ENCODE measurements at places on chromosomes 16 and 17.
A peak's percentile ranks its signal among the peaks of the same experiment; 100 is the strongest.

- DNase-seq = no peak
These were observed 21.1 kb upstream of the COX10 start for GRCh38 chr17:14048169-14048568.

DNA sequence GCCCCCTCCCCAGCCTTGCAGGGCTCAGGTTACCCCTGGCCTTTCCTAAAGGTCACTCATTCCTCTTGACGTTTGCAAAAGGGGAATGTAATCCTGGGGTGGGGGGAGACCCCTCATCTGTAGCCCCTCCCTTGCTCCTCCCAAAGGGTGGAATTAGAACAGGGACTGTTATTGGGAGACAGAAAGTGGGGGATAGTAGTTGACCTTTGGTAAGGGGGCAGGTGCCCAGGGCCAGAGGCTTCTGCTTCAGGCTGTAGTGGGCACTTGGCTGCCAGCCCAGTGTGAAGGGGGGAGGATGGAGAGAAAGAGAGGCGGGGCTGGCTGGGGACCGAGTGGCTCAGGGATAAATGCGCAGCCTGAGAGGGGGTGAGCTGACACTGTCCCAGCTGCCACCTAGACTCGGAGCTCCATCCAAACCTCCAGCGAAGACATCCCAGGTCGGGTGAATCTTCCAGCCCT lies at the start of gene ENO3:
TSS of gene ENO3 (plus strand) at position 374 of the 459 bp plus-strand sequence. CDS start 711 bp downstream, outside the sequence.
- no peak for DNase-seq

GRCh38 chr17:31428512-31428911 lies 37.0 kb downstream of the RAB11FIP4 start:
- DNase-seq = no peak

- DNase-seq = no peak
These were observed 40.3 kb upstream of the KIFC3 start for GRCh38 chr16:57842601-57843000.

- no peak for DNase-seq
These were observed 191.9 kb downstream of the MSI2 start for GRCh38 chr17:57447990-57448758.

DNA sequence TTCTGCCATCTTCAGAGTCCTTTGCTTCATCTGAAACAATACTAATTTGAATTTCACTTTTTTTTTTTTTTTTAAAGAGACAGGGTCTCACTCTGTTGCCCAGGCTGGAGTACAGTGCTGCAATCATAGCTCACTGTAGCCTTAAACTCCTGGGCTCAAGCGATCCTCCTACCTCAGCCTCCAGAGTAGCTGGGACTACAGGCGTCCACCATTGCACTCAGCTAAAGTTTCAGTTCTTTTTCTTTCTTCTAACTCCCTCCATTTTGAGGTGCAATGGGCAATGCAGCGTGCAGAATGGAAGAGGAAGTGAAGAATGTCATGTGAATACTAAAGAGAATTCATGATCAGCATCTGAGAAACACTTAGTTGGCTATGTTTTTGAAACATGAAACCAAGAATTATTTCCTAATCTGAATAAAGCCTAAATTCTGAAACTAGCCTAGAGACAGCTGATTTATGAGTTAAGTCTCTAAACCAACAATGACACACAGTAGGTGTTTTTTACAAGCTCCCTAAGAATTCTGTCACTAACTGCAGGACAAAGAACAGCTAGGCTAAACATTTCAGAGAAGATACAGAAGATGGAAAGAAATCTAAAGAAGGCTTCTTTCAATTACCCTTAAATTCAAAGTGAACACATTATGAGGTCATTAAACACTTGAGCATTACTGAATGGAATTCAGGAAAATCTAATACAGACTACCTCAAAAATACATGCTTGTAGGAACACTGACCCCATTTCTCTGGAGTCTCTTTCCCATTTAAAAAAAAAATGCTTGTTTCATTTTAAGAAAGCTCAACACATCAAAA lies 21.0 kb downstream of the SNN start:
- DNase-seq = no peak

DNA sequence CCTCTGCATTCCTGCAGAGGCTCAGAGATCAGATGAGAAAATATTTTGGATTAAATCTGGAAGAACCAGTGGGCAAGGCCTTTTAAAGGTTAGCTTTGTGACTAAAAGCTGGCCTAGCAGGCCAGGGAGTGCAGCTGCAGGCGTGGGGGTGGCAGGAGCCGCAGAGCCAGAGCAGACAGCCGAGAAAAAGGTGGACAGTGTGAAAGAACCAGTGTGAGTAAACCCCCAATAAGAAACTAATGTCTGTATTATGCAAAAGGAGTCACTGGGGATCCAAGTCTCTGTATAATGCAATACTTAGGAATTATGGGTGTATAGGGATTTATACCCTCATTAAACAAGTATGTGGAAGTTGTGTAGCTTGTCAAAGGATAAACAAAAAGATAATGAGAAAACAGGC lies 21.4 kb upstream of the SPACA3 start:
- no peak for DNase-seq

DNA sequence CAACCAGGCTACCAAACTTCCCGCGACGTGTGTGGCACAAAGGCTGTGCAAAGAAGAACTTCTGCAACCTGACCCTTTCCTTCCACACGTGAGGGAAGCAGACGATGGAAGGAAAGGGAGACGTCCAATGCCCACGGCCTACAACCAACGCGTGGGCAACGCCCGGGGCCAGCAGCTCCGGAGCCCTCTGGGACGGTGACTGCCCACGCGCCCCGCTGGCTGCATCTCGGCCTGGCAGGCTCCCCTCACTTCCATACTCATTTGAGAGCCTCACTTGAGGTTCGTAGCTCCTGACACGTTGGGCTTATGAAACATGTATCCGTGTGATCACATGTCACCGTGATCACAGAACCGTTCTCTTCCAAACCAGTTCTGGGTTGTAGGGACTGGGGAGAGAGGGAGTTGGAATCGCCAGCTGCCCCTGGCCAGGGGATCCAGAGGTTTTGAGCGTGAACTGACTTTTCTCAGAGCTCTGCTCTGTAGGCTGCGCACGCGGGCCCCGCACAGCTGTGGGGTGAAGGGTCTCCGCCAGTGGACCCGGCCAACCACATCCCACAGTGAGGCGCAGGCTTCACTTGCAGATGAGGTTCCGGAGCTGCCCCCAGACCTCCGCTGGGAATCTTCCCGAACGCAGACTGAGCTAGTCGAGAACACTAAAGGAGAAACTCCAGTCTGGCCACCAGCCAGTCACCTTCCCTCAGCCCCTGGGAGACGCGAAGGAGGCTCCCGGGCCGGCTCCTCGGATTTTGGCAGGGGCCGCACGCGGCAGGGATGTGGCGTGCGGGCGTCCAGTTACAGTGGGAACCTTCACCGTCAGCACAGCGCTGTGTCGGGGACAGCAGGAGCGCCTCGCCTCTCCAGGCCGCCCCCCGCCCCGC lies 1.0 kb downstream of the LMF1 start:
- no peak for DNase-seq

DNA sequence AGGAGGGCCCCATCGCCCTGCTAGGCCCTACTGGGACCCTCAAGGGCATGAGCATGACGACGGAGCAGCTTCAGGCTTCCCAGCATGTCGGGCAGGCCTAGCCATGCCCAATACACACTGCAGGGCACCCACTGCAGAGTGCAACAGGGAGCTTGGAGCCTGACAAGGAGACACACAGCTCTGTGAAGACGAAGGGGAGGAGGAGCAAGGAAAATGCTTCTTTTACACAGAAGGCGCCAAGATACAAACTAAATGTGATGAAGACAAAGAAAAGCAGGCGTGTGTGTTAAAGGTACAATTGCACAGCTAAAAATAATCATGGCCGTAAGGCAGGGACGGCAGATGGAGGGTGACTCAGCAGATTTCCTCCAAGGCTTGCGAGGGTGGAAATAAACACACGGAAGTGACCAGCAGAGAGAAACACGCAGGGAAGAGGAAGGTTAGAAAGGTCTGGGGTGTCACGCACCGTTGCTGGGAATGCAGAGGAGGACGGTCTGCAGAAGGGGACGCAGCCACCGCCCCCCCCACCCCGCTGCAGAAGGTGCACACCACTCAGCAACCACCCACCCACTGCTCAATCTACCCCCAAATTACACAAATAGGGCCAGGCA lies 108.5 kb downstream of the ZNF778 start:
- DNase-seq = no peak

- DNase-seq = peak; percentile 62
These were observed 24.2 kb downstream of the KLHL36 start for GRCh38 chr16:84672276-84673202.

DNA sequence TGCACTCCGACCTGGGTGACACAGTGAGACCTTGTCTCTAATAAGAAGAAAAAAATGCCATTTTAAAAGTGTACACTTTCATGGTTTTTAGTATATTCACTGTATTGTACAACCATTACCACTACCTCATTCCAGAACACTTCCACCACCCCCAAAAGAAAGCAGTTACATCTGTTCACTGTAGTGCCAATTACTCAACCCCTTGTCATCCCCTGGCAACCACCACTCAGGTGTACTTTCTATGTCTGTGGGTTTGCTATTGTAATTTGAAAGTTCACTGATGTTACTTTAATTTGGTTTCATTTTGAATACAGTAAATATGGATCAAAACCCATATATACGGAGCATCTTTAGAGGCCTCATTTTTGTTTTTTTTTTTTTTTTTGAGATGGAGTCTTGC lies 6.1 kb downstream of the ZG16 start:
- DNase-seq = no peak

GRCh38 chr17:76635659-76636360 lies 7.7 kb downstream of the ST6GALNAC1 start:
- no peak for DNase-seq

GRCh38 chr16:10624527-10624926 lies 44.1 kb upstream of the EMP2 start:
- no peak for DNase-seq

GRCh38 chr16:14036889-14037288 lies 34.2 kb upstream of the MRTFB start:
- no peak for DNase-seq

- DNase-seq = no peak
These were observed 79.3 kb downstream of the PCTP start for GRCh38 chr17:55829995-55830612.

- no peak for DNase-seq
These were observed 353.9 kb upstream of the C16orf82 start for GRCh38 chr16:26712876-26713275.

GRCh38 chr16:17511340-17511739 lies 40.6 kb upstream of the XYLT1 start:
- DNase-seq = no peak

- no peak for DNase-seq
These were observed 22.3 kb downstream of the SYCE1L start for GRCh38 chr16:77221482-77221881.

DNA sequence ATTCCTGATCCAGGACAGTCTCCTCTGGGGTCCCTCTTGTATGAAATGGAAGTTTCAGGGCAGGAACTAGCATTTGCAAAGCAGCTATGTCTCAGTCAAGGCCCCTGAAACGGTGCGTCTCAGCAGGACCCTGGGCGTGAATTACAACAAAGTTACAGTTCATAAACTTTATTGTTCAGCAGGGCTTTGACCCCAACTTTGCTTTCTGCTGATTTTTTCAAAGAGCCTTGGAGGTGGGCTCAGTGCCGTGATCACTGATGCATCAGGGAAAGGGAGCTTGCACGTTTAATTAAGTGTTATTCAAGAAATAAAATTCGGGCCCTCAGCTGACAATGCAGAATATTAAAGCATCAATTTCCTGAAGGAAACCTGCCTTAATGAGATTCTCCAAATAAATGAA lies 260.1 kb upstream of the C16orf82 start:
- DNase-seq = no peak

DNA sequence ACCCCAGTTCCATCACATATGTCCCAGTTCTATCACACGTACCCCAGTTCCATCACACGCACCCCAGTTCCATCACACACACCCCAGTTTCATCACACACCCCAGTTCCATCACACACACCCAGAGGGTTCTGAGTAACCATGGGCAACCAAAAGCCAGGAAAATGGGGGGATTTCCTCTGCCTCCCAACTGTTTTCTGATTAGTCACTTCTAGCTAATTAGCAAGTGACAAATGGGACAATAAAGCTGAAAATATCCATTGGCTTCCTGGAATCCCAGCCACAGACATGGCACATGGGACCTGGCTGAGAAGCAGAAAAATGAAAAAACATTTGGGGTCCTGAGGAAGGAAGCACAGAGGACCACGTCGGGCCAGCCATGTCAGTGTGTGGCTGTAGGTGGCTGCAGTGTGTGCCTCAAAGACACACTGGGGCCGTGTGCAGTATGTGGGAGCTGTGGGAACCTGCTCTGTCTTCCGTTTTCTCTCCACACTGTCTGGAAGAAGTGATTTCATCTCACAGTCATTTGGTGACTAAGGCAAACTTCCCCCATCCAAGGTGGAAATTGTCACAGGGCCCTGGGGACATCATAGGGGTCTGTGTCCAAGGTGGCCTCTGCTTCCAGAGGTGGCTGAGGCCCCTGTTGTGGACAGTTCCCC lies 106.7 kb downstream of the CMIP start:
- no peak for DNase-seq

DNA sequence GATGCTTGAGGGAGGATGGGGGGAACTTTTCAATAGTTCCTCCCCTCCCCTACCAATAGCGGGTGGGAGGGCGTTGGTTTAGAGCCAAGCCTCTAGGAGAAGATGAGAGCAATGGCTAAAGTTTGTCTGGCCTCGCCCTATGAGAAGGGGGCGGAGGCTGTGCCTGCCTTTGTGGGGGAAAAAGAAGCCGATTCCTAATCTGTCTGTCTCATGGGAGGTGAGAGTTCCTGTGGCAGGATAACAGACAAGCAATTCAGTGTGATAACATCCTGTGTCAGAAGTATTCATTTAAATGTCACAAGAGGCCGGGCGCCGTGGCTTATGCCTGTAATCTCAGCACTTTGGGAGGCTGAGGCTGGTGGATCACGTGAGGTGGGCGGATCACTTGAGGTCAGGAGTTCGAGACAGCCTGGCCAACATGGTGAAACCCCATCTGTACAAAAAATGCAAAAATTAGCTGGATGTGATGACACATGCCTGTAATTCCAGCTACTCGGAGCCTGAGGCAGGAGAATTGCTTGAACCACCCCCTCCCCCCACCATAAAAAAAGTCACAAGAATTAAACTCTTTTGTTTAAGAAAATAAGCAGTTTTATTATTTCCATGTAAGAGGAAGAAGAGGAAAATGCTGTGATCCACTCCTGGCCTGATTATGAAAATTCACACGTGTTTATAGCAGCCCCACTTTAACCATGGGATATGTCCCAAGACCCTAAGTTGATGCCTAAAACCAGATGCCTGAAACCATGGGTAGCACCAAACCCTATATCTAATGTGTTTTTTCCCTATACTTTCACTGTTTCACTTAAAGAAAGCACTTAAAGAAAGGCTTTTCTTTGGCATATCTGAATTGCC lies 1.7 kb downstream of the SLFN5 start:
- peak; percentile 70 for DNase-seq

GRCh38 chr17:45759761-45760160 lies 24.4 kb upstream of the CRHR1 start:
- no peak for DNase-seq

GRCh38 chr17:6313835-6314234 lies 121.1 kb downstream of the AIPL1 start:
- DNase-seq = no peak

DNA sequence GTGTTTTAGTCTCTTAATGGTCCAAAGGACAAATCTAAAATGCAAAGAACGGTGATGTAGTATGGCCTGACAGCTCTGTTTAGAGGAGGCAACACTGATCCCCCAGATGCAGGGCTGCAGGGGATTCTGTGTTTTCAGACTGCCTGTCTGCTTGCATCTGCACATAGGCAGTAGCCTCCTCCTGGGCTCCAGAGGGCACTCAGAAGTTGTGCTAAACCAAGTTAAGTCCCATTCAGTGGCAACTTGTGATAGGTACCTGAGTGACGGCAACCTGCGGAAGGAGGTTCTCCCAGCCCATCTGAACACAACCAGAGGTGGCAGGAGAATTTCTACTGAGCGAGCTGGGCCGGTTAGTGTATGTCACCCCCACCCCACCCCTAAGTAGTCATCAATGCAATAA lies 9.9 kb downstream of the HAS3 start:
- no peak for DNase-seq

- no peak for DNase-seq
These were observed 39.3 kb downstream of the ABAT start for GRCh38 chr16:8713635-8714172.
